ENCODE measurements at places on chromosomes 12 and 14.

GRCh38 chr12:30687265-30687986, 8.2 kb downstream of the IPO8 start:
- no peak for DNase-seq

DNA sequence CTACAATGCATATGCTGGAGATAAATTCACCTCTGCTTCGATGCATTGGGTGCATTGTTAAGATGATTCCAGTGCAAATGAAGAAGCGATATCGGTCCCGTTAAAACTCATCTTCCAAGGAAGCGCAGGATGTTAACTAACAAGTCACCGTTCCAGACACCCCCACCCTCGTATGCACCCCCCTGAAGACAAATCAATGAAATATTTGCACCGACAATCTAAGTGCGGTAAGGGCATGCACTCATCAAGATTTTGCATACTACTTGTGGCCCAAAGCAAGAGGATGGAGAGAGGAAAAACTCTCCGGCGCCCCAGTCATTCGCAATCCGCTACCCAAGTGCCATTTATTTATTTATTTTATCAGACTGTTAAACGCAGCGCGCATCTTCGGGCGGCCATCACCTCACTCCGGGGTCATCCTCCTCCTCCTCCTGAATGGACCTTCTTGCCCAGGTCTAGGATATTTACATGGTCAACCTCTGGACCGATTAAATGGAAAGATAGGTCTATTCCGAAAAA, 1.2 kb downstream of the NOVA1 start:
- no peak for DNase-seq

GRCh38 chr14:103273145-103273744, 60.8 kb upstream of the EIF5 start:
- DNase-seq: no peak

- no peak for DNase-seq
Measured at GRCh38 chr12:129571901-129572494, 331.8 kb downstream of the TMEM132D start.

- no peak for DNase-seq
Measured at GRCh38 chr12:65532764-65533163, 254.3 kb downstream of the MSRB3 start.

GRCh38 chr12:103140286-103140685, 182.8 kb downstream of the ASCL1 start:
- no peak for DNase-seq

DNA sequence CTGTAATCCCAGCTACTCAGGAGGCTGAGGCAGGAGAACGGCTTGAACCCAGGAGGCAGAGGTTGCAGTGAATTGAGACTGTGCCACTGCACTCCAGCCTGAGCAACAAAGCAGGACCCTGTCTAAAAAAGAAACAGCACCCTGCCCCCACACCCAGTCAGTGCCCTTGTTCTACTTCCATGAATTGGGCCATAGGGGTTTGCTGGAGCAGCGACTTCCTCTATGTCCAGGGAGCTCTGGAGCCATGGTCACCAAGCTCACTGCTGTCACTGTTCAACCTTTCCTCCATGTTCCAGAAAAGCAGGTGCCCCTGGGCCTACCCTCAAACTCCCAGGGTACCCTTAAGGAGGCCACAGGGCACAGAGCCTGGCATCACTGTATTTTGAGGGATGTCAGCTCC, 116.8 kb downstream of the RIN3 start:
- DNase-seq: no peak

GRCh38 chr12:24596768-24597388, 352.0 kb downstream of the BCAT1 start:
- DNase-seq: peak; percentile 44

- no peak for DNase-seq
Measured at GRCh38 chr12:110266980-110267620, 13.9 kb upstream of the ATP2A2 start.

DNA sequence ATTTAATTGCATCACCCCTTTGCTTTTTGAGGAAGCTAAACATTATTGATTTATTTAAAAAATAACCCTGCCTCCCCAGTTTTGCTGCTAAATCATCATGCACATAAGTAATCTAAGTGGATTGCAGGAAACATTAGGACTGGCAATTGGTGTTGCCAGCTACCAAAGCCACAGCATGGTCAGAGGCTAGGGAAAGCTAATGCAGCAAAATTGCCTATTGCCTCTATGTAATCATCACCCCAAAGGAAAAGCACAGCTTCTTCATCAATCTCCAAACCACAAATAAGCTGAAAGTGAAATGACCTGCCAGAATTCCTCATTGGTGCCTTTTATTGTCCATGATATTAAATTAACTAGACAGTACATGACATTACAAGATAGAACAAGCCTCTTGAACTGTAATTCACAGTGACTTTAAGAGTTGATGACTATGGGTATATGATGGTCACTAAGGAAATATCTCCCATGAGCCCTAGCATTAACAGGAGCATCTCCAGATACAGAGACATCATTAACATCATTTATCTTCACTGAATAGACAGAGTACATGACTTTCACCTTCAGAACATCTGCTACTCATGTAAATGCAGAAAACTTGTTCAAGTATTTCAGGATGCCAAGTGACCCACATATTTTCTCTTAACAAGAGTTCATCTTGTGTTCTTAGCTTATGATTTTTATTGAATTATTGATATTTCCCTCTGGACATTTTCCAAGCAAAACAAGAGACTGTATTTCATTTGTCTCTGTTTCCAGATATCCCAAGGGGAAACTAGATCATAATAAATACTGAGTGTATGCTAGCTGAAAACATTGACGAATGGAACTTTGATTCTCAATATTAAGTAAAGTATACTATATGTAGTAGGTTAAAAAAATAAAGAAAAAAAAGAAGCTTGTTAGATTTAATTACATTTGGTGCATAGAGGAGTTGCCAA, 29.4 kb downstream of the PTPRR start:
- no peak for DNase-seq

GRCh38 chr12:120199025-120199424, 1.9 kb downstream of the RPLP0 start:
- no peak for DNase-seq

DNA sequence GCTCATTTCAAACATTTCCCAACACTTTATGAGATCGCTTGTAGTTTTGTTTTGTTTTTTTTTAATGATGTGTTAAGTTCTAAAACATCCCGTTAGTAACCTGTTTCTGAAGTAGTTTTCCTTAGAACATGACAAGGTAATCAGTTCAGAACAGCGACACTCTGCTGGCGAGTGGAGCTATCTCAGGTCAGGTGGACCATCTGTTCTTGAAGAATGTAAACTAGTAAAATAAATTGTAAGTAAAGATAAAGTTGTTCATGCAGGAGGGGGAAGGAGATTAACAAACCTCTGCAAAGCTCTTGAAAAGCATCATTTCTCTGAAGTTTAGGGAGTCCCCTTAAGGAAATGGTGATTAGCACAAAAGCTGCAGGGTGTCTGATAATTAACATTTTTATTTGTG, 71.9 kb upstream of the DACT1 start:
- DNase-seq: no peak

DNA sequence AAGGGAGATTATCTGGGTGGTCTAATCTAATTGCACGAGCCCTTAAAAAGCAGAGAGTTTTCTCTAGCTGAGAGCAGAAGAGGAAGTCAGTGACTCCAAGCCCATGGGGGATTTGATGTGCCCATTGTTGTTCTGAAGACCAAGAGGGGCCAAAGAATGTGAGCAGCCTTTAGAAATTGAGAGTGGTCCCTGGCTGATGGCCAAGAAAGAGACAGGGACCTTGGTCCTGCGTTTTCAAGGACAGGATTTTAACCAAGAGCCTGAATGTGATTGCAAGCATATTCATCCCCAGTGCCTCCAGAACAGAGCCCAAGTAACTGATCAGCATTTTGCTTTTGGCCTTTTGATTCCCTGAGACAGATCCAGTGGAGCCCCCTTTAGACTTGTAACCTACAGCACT, 1353.9 kb downstream of the AACS start:
- no peak for DNase-seq

DNA sequence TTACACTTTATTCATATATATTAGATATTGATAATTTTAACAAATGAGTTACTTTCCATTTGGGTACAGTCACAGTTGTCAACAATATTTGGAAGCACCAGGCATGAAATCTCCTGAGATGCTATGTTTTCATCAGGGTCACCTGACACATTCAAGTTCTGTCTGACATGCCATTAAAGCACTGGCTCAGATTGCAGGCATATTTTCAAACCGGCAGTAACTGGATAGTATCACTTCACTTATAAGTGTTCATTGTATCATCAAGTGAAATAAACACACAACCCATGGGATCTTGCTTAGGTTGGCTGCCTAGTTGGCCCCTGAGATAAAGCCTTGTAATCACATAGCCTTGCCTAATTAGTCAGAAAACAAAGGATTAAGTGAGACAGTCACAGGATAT, 4.8 kb downstream of the IFNG start:
- DNase-seq: no peak

GRCh38 chr14:106831322-106831720, 1304.9 kb downstream of the TMEM121 start:
- no peak for DNase-seq

DNA sequence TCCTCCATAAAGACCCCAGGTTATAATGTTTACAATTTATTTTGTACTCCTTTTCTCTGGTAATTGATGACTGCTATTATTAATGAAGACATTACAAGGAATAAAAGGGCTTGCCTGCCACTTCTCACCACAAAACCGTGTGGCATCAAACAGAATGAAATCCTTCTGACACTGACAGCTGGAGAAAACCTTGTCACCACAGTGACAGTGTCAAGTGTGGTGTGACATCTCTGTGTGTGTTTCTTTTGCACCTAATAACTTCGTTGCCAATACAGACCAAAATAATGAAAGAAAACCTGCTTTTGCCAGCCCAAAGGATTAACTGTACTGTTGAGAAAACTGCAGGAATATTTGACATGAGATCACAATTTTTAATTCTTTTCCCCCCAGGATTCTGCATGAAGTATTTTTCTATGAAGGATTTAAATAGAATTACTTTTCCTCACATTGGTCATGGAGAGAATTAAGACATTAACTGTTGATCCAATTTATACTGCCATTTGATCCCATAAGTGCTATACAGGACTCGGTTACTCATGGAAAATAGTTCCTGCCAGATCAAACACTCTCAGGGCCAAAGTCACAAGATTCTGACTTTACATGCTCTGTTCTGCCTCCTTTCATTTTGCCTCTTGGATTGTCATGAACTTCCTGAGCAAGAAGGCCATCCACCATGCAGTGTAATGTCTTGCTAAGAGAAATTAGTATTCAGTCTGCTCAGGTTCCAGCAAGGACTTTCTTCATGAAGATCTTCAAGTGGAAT, 60.4 kb upstream of the IFNG-AS1 start:
- DNase-seq: no peak

DNA sequence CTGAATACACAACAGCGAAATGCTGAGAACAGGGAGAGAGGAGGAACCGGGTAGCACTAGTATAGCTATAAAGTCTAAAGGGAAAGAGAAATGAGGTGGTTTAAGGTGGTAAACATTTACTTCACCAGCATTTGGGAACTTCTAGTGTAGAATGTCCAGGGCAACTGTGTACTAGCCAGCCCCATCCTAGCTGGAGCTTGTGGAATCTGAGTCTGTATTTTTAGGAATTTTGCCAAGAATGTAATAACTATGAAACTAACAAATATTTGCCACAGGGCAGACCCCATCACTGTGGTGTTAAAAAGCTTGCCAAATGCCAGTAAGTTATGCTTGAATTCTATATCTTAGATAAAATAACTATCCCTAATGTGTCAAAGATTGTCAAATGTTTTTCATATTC, 398.9 kb upstream of the MIS18BP1 start:
- no peak for DNase-seq

- no peak for DNase-seq
Measured at GRCh38 chr12:46985816-46986215, 93.6 kb upstream of the PCED1B start.

- DNase-seq: no peak
Measured at GRCh38 chr12:92717202-92717601, 14.4 kb downstream of the PLEKHG7 start.

- DNase-seq: no peak
Measured at GRCh38 chr12:122309564-122310121, 43.3 kb upstream of the VPS33A start.

DNA sequence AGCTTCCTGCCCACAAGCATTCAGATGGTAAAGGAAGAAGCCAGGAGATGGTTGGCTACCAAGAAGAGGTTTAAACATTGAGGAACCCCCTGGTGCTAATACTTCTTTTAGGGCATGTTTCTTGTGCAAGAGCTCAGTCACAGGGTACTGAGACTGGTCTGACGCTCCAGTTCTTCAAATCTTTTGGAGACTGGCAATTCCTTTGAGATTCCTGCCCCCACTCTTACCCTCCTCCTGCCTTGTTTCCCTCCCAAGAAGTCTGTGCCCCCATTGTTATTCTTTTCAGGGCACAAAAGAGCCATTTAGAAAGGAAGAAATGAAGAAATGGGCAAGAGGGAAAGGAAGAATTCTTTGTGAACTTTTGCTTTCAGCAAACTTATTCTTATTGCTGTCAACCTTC, 11.8 kb downstream of the A2ML1 start:
- no peak for DNase-seq

GRCh38 chr12:96989916-96990315, 82.9 kb downstream of the NEDD1 start:
- no peak for DNase-seq

GRCh38 chr14:79161571-79161970, 991.4 kb downstream of the NRXN3 start:
- DNase-seq: no peak

GRCh38 chr12:2332236-2332635, 279.4 kb downstream of the CACNA1C start:
- no peak for DNase-seq

Measured in NCI-H1417 treated with DMSO at 0.1 percent for 48 hours (cell line).